ENCODE measurements at places on chromosomes 7 and 10. TPM values are rescaled to one million over a fixed set of nuclear protein-coding genes. Genes with fewer than 3 reads are reported as not detected.

- no peak for DNase-seq
These were observed 121.4 kb upstream of the RET start for GRCh38 chr10:42955493-42955889.

DNA sequence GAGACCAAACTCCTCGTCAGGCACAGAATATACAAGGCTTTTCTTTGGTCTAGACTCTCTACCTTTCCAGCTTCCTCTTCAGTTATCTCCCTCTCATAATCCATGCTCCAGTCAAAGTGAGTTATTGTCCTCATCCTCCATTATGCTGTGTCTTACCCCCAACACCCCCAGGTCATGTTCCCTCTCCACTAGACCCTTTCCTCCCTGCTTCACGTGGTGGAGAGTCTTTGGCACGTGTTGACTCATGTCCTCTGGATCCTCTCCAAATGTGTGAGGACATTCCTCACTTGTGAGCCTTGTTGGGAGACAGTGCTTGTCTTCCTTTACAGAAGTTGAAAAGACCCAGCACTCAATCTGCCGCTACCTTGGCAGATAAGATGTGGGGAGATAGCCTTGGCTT, 36.0 kb upstream of the DLD start:
- DNase-seq, result no peak

The AZGP1 gene
- 39.4 TPM for total RNA-seq

The C7orf57 gene
- total RNA-seq, result 0.10 TPM

DNA sequence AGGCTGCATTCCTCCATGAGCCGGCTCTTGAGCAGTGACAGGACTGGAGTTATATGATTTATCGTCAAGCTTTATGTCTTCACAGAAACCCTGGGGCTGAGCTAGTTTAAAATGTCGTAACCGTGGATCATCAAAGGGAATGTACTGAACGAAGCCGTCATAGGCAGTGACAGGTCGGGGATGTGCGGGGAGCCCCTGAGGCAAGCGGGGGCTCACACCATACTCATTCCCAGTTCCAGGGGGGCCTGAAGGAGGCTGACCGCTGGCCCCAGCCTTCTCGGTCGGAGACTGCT, 30.7 kb downstream of the JCAD start:
- DNase-seq, result peak; percentile 39

DNA sequence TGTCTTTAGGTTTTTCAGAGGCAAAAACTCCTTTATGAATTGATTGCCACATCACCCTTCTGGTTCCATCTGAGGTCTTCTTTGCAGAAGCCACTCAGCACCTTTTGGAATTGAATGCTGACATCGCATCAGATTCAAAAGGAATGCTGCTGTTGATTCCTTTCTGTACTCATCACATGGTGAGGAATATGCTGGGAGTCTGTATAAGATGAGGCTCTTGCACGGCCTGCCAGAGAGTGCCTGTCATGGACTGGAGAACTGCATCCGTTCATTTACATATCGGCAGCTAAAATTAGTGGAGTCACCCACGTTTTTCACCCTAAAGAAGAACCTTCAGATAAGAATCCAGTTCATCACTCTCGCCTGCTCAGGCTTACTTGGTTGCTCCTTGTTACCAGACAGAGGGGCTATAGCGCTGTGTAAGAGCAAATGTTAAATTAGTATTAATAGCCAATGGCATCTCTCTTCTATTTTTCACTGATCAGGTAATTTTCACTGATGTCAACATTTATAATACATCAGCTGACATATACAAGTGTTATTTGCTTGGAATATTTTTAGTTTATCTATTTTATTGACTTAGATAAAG, 14.3 kb downstream of the NRG3 start:
- no peak for DNase-seq

- no peak for DNase-seq
These were observed 396.2 kb downstream of the TYW1 start for GRCh38 chr7:67392596-67393438.

The PSD gene
- total RNA-seq, result 7.5 TPM

The DNAH11 gene
- 0.89 TPM for total RNA-seq
